ENCODE measurements at places on chromosomes 2 and 18. TPM values are rescaled to one million over a fixed set of nuclear protein-coding genes. Genes with fewer than 3 reads are reported as not detected.

The TCF7L1 gene
- 10.5 TPM for total RNA-seq

The ST8SIA5 gene
- total RNA-seq: not detected

The GKN1 gene
- 0.45 TPM for total RNA-seq

The IL36A gene
- total RNA-seq: not detected

The ACVR2A gene
- 4.4 TPM for total RNA-seq

The AAMP gene
- 125 TPM for total RNA-seq

The TNFRSF11A gene
- 7.3 TPM for total RNA-seq

The OTOF gene
- total RNA-seq: 0.08 TPM

The C2orf80 gene
- total RNA-seq: not detected

The ALPP gene
- 2.7 TPM for total RNA-seq

The KLHL30 gene
- total RNA-seq: 0.37 TPM

The CCDC74A gene
- 14.6 TPM for total RNA-seq

The NOL4 gene
- total RNA-seq: not detected

The SERPINB4 gene
- not detected for total RNA-seq

The DOK1 gene
- 4.6 TPM for total RNA-seq

The RNF144A gene
- total RNA-seq: 8.5 TPM

The SH3YL1 gene
- total RNA-seq: 10.0 TPM

The TGFA gene
- 5.9 TPM for total RNA-seq

The ASNSD1 gene
- total RNA-seq: 40.7 TPM

The PLGLB1 gene
- total RNA-seq: not detected

The LBX2 gene
- 2.9 TPM for total RNA-seq

The LRRC30 gene
- not detected for total RNA-seq

The C2orf78 gene
- total RNA-seq: not detected

The CENPO gene
- 43.1 TPM for total RNA-seq

The DYSF gene
- 0.61 TPM for total RNA-seq

The PCARE gene
- not detected for total RNA-seq

The ANKRD29 gene
- total RNA-seq: 16.7 TPM

The MYO5B gene
- 12.8 TPM for total RNA-seq

The ANO7 gene
- 2.2 TPM for total RNA-seq

The IL1R2 gene
- total RNA-seq: 0.63 TPM

The FAM237A gene
- not detected for total RNA-seq

The LAMA1 gene
- 0.02 TPM for total RNA-seq

The ITGB6 gene
- total RNA-seq: 0.79 TPM

The TEKT4 gene
- not detected for total RNA-seq

The SYT4 gene
- total RNA-seq: not detected

The TSPYL6 gene
- total RNA-seq: not detected

The ARPC2 gene
- total RNA-seq: 299 TPM

The FOXD4L1 gene
- total RNA-seq: 0.37 TPM

The CYP27C1 gene
- 4.2 TPM for total RNA-seq

The SLC14A1 gene
- not detected for total RNA-seq

The RAD51AP2 gene
- not detected for total RNA-seq

The SNED1 gene
- total RNA-seq: 0.33 TPM

The UNC80 gene
- total RNA-seq: not detected

The STAT1 gene
- 67.4 TPM for total RNA-seq

The HOXD9 gene
- 1.8 TPM for total RNA-seq

The SLC16A14 gene
- 0.99 TPM for total RNA-seq

The OSR1 gene
- total RNA-seq: 5.8 TPM

The PPIL3 gene
- 25.6 TPM for total RNA-seq

The GDF7 gene
- 0.09 TPM for total RNA-seq

The DLGAP1 gene
- total RNA-seq: 0.12 TPM

The TGFBRAP1 gene
- 15.2 TPM for total RNA-seq

The KATNAL2 gene
- total RNA-seq: 1.4 TPM

The DLX1 gene
- 3.2 TPM for total RNA-seq

The MARCHF4 gene
- total RNA-seq: 35.6 TPM

The HJURP gene
- 93.0 TPM for total RNA-seq

The PAIP2B gene
- 0.36 TPM for total RNA-seq
